CD4-positive, alpha-beta T cell (primary cell): ENCODE measurements at places on chromosomes 7 and 10.

DNA sequence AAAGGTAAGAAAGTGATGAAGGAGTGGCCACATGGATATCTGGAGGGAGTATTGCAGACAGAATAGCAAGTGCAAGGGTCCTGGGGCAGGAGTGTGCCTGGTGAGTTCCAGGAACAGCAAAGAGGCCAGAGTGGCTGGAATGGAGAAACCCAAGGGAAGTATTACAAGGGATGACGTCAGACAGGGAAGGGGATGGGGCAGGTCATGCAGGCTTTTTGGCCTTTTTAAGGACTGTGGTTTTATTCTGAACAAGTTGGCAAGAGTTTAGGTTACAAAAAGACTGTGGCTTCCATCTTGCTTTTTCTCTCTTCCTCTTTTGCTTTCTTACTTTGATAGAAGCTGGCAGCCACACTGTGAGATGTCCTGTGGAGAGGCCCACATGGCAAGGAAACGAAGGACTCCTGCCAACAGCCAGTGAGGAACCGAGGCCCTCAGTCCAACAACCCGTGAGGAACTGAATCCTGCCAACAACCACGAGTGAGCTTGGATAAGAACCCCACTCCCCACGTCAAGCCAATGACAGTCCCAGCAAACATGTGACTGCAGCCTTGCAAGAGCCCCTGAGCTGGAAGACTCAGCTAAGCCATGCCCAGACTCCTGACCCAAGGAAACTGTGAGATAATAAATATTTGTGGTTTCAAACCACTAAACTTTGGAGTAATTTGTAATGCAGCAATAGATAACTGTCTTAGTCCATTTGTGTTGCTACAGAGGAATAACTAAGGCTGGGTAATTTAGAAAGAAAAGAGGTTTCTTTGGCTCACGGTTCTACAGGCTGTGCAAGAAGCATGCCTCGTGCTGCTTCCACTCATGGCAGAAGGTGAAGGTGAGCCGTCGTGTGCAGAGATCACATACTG lies 19.8 kb upstream of the KDM7A start:
- no peak for DNase-seq

DNA sequence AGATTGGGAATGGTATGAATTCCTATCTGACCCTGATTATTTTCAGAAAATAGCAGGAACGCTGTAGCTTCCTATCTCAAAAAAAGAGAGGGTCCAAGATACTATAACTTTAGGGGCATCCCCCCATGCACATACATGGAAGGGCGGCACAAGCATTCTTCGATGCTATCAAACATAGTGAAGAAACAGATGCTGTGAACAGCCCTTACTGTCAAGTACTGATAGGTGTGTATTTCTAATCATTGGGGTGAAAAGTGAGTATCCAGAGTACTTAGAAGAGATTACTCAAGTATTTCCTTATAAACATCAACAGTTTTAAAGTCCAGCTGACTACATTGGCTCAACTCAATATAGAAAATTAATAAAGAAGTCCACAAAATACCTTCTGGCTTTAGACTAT lies 17.0 kb upstream of the NUP42 start:
- DNase-seq = no peak

- peak; percentile 6 for DNase-seq
These were observed 93.2 kb upstream of the SAMD8 start for GRCh38 chr10:75018251-75018650.

DNA sequence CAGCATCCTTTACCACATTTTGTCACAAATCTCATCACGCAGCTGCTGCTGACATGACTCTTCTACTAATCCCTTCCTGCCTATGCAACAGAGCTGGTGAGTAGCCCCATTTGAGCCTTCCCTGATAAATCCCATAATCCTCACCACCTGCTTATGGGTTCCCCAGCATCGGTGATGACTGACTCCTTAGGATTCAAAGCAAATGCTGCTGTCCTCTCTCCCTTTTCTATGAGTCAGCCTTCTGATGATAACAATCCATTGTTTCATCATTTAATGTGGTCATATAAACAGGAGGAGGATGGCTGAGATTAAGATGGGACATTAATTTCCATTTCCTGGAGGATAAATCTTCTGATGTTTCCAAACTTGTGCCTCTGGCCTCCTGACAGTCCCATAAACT lies 73.4 kb downstream of the SORCS1 start:
- no peak for DNase-seq

DNA sequence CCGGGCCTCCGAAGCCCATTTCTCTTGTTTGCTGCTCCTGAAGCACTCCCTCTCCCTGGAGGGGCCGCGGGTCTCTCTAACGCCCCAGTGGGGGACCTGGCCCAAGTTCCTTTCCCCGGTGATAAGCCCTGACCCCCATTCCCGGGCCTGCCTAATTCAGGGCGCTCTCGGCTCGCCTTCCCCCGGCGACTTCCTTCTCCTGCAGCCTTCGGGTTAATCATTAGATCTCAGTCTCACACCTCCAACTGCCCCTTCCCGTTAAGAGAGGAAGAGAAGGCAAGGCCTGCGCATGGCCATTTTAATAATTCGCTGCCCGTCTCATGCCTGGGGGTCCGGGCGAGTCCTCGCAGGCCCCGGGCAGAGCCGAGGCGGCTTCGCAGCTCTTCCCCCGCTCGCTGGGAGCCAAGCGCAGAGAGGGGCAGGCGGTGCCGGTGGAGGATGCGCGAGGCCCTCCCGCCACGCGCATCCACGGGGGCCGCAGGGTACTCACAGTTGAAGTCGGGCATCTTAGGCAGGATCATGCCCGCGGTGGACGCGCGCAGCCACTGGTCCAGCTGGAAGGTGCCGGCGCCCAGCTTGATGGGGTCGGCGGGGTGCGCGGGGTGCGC lies 1.2 kb downstream of the MNX1 start:
- no peak for DNase-seq

- DNase-seq = no peak
These were observed 156.1 kb upstream of the TRIM24 start for GRCh38 chr7:138304071-138304320.

GRCh38 chr10:83941189-83941588 lies 198.1 kb upstream of the GHITM start:
- no peak for DNase-seq

- DNase-seq = no peak
These were observed 7.3 kb upstream of the SLC25A13 start for GRCh38 chr7:96329241-96329640.

GRCh38 chr10:110967009-110967630 lies 47.7 kb downstream of the SHOC2 start:
- DNase-seq = no peak
